Activated CD8-positive, alpha-beta T cell treated with anti-CD3 and anti-CD28 coated beads for 36 hours (primary cell): ENCODE measurements at places on chromosomes 12 and 14. TPM values are rescaled to one million over a fixed set of nuclear protein-coding genes. Genes with fewer than 3 reads are reported as not detected.
A peak's percentile ranks its signal among the peaks of the same experiment; 100 is the strongest.

The BBOF1 gene
- 1.2 TPM for total RNA-seq

GRCh38 chr12:112179916-112180315 lies 54.6 kb downstream of the TRAFD1 start:
- H3K36me3 ChIP-seq, result peaks cover 16% of the 10 kb centered on the region
- peaks cover 21% of the 10 kb centered on the region for H3K4me1 ChIP-seq
- no peaks in the 10 kb centered on the region for H3K27me3 ChIP-seq
- H3K27ac ChIP-seq, result no peak overlapping the region

GRCh38 chr14:64061706-64062105 lies 208.9 kb downstream of the SYNE2 start:
- H3K36me3 ChIP-seq, result peaks cover 4% of the 10 kb centered on the region
- no peak for DNase-seq
- H3K27me3 ChIP-seq, result no peaks in the 10 kb centered on the region
- H3K4me1 ChIP-seq, result no peaks in the 10 kb centered on the region
- H3K27ac ChIP-seq, result no peak overlapping the region

DNA sequence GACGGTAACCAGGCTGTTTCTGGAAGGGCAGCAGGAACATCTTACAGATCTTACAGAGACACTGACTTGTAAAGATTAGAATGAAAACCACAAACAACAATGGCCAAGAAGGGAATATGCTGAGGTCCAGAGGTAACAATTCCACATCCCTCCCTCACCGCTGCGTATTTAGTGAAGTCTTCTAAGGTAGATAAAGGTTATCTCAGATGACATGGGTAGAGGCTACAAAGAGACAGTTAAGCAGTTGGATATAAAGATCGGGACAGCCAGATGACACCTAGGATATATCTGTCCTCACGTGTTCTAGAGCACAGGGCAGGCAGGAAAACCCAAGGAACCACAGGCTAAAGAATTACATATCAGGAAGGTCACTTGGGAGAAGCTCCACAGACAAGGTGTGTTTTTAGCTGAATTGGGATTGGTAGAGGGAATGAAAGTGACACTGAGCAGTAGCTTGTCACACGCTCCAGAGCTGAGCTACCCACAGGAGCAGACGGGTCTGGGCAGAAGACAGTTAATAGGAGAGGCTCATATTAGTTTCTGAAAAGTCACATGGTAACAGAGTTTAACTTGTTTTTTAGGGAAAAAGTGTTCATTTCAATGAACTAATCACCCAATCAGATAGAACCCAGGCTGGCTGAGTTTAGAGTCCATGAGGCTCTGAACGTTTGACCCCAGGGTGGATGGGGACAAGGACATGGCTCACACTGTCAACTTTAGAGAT lies 83.3 kb downstream of the MIA2 start:
- H3K27ac ChIP-seq, result peak overlapping the region; percentile 18
- H3K36me3 ChIP-seq, result peaks cover 13% of the 10 kb centered on the region
- H3K27me3 ChIP-seq, result no peaks in the 10 kb centered on the region
- no peaks in the 10 kb centered on the region for H3K4me1 ChIP-seq

- H3K36me3 ChIP-seq, result peaks cover 18% of the 10 kb centered on the region
- peak overlapping the region; percentile 62 for H3K27ac ChIP-seq
- H3K4me3 ChIP-seq, result peak overlapping the region; percentile 25
- no peaks in the 10 kb centered on the region for H3K27me3 ChIP-seq
- DNase-seq, result no peak
Observed at GRCh38 chr12:92558806-92559205, 144.0 kb upstream of the PLEKHG7 start.

DNA sequence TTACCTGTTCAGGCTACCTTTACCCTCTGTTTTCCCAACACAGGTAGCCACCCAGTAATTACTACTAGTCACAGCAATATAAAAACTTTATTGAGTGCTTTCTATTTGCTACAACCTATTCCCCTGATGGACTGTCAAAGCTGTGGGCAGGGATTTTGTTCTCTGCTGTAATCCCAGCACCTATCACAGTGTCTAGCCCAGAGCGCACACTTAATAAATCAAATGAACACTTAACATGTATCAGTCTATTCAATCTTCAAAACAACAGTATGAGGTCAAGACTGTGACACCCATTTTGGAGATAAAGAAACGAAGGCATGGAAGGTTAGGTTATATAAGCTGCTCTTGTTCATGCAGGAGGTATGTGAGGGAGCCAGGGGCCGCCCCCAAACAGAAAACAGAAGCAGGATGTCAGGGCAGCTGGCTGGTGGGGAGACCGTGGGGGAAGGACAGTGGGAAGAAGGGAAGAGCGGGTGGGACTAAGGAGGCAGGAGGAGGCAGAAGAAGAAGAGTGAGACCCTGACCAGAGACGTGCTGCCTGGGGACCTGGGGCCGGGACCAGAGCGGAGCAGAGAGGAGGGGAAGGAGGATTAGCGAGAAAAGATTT lies 1.7 kb downstream of the TNFRSF1A start:
- H3K27me3 ChIP-seq, result no peaks in the 10 kb centered on the region
- H3K36me3 ChIP-seq, result peaks cover 13% of the 10 kb centered on the region
- no peak overlapping the region for H3K27ac ChIP-seq
- DNase-seq, result peak; percentile 59
- H3K4me1 ChIP-seq, result peaks cover 39% of the 10 kb centered on the region

The FGF6 gene
- not detected for total RNA-seq

DNA sequence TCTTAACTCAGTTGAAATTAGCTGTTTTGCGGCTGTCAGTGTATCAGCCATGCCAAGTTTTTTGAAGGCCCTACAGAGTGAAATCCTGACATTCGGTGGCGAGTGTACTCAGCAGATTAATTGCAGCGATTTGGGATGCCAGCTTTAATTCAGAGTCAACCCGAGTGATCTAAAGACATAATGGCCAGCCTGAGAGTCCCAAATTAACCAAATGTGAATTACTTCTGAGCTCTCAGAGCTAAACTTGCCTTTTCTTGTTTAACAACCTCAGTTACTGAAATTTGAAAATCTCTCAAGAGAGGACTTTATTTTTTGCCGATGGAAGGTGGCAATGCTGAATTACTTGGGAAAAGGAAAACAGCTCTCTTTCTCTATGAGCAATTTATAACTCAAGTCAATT lies 148.5 kb downstream of the GLT1D1 start:
- no peak overlapping the region for H3K4me3 ChIP-seq
- no peak overlapping the region for H3K27ac ChIP-seq
- no peaks in the 10 kb centered on the region for H3K36me3 ChIP-seq

The MANSC1 gene
- total RNA-seq, result 0.09 TPM

- no peaks in the 10 kb centered on the region for H3K4me1 ChIP-seq
- peaks cover 12% of the 10 kb centered on the region for H3K27me3 ChIP-seq
- no peak overlapping the region for H3K4me3 ChIP-seq
Observed at GRCh38 chr12:109029411-109029810, 8.5 kb upstream of the SVOP start.

The SALL2 gene
- total RNA-seq, result 3.5 TPM

DNA sequence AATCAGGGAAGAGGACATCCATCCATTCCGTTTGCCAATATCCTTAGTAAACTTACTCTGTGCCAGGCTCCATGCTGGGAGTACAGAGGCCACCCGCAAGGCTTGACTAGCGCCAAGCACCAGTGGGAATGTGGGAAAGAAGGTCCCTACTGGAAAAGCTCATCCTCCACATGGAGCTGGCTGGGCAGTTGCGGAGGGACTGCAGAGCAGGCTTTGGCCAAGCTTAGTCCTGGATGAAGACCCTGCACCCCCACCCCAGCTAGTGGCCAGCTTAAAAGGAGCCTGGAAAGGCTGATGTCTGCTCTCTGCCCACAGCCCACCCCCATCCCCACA lies 22.4 kb upstream of the EIF2B2 start:
- no peaks in the 10 kb centered on the region for H3K4me1 ChIP-seq
- no peaks in the 10 kb centered on the region for H3K27me3 ChIP-seq
- no peak overlapping the region for H3K4me3 ChIP-seq

DNA sequence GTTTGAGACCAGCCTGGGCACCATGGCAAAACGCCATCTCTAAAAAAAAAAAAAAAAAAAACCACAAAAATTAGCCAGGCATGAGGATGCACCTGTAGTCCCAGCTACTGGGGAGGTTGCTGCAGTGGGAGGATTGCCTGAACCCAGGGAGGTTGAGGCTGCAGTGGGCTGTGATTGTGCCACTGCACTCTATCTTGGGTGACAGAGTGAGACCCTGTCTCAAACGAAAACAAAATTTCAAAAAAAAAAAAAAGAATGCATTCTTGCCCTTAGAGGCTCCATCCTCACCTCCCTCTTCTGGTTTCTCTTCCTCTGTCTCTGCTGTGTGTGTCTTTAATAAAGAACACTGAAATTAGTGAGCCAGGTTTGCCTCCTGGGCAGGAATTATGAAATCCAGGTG lies 107.8 kb downstream of the VCPKMT start:
- peaks cover 7% of the 10 kb centered on the region for H3K36me3 ChIP-seq
- no peaks in the 10 kb centered on the region for H3K27me3 ChIP-seq
- H3K4me3 ChIP-seq, result no peak overlapping the region
- no peak for DNase-seq

DNA sequence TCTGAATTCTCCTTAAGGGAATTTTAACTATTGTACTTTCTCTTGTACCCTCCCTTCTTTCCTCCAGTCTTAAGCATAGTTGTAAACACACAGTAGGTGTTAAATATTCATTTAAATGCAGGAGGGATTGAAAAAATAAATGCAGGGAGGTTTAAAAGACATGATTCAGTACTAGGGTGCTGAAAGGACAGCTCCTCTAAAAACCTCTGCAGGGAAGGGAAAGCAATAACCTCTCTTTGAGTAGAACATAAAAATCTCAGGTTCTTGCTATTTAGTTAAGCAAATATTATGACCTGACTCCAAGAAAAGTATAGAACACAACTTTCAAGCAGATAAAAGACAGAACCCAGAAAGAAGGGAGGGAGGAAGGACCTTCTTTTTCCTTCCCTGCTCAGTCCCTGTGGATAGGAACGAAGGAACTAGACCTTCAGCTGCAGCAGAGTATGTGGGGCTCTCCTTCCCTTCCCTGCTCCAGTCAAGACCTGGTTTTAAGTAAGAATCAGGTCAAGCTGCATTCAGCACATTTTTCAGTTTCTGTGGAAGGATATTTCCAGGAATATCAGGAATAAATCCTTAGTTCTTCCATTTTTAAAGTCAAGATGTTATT lies 4.7 kb downstream of the MAP3K9 start:
- H3K27ac ChIP-seq, result no peak overlapping the region
- H3K4me1 ChIP-seq, result peaks cover 23% of the 10 kb centered on the region
- H3K27me3 ChIP-seq, result no peaks in the 10 kb centered on the region
- no peak overlapping the region for H3K4me3 ChIP-seq
- H3K36me3 ChIP-seq, result peaks cover 15% of the 10 kb centered on the region

- peaks cover 19% of the 10 kb centered on the region for H3K4me1 ChIP-seq
- H3K4me3 ChIP-seq, result no peak overlapping the region
- no peak for DNase-seq
- peaks cover 14% of the 10 kb centered on the region for H3K27me3 ChIP-seq
Observed at GRCh38 chr12:124749725-124750124, 113.9 kb downstream of the SCARB1 start.

- H3K27me3 ChIP-seq, result peaks cover 67% of the 10 kb centered on the region
- H3K27ac ChIP-seq, result no peak overlapping the region
- H3K36me3 ChIP-seq, result no peaks in the 10 kb centered on the region
- no peak for DNase-seq
Observed at GRCh38 chr12:49340971-49341776, 4.2 kb upstream of the C1QL4 start.

DNA sequence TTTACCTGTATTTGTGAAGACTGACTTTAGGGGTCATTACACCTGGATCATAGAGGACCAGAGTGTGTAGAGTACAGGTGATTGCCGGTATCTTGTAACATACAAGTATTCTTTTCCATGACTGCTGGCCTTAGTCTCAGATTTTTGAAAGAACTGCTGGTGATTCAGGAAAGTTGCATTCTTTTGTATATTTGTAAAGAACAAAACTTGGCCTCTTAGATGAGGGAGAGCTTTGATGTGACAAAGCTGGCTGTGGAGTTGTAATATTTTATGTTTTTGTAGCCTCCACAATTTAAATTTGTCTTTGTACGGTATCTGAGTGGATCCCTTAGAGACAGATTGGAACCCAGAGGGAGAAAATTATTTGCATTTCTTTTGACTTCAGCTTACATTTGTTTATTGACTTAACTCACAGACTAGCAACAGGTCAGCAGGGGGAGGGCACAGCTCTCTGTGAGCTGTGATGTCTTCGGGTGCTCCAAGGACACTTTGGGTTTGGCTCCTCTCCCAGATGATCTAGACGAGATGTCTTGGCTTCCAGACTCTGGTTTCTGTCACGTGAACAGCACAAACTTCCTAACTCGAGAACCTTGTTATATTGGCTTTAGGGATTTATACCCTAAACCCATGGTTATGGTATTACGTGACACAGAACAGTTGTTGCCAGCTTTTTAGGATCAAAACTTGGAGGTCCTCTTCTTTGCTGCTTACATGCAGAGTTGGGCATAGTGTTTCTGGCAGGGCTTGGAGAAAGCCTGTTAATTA lies 65.9 kb downstream of the DAAM1 start:
- H3K4me1 ChIP-seq, result no peaks in the 10 kb centered on the region
- no peaks in the 10 kb centered on the region for H3K36me3 ChIP-seq
- no peak for DNase-seq
- H3K4me3 ChIP-seq, result no peak overlapping the region
- no peak overlapping the region for H3K27ac ChIP-seq

The ATL1 gene
- 1.1 TPM for total RNA-seq

DNA sequence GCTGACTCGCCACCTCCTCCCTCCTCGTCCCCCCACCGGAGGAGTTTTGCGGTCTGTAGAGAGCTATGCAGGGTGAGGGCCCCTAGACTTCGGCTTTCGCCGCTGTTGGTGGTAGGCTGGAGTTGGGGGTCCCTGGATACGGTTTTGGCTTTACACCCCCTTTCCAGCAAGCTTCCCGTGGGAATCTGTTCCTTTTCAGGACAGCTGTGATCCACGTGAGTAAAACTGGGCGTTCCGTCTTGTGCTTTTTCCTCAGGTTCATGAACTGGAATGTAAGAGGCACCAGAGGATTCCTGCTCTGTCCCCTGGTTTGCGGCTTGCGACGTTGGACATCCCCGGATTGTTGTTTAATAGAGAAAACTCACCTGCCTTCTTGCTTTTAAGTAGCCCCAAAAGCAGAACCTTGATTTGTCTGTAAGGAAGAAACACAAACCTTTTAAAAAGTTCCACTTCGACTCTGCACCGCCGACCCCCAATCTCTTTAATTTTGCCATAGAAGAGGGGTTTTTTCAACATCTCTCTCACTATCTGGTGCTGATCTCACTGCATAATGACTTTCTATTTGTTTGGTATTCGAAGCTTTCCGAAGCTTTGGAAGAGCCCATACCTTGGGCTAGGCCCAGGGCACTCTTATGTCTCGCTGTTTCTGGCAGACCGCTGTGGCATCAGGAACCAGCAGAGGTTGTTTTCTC lies 490 bp downstream of the PRORP start:
- H3K4me1 ChIP-seq, result peaks cover 60% of the 10 kb centered on the region
- peak overlapping the region; percentile 84 for H3K4me3 ChIP-seq
- H3K27ac ChIP-seq, result peak overlapping the region; percentile 99
- H3K27me3 ChIP-seq, result no peaks in the 10 kb centered on the region

- peaks cover 19% of the 10 kb centered on the region for H3K27me3 ChIP-seq
- no peak overlapping the region for H3K27ac ChIP-seq
- no peak for DNase-seq
- H3K36me3 ChIP-seq, result no peaks in the 10 kb centered on the region
- no peak overlapping the region for H3K4me3 ChIP-seq
Observed at GRCh38 chr12:109385339-109386058, 37.8 kb downstream of the MYO1H start.

The RAD9B gene
- total RNA-seq, result 1.9 TPM

- peaks cover 51% of the 10 kb centered on the region for H3K4me1 ChIP-seq
- no peaks in the 10 kb centered on the region for H3K27me3 ChIP-seq
- no peak overlapping the region for H3K27ac ChIP-seq
Observed at GRCh38 chr12:75970310-75970709, 61.3 kb downstream of the PHLDA1 start.

GRCh38 chr12:19410629-19411185 lies 28.6 kb upstream of the AEBP2 start:
- DNase-seq, result no peak
- no peaks in the 10 kb centered on the region for H3K4me1 ChIP-seq
- no peaks in the 10 kb centered on the region for H3K36me3 ChIP-seq
- no peak overlapping the region for H3K27ac ChIP-seq
- no peak overlapping the region for H3K4me3 ChIP-seq
